Smooth muscle cell of the umbilical artery (primary cell): ENCODE measurements at places on chromosomes 2 and 18. TPM values are rescaled to one million over a fixed set of nuclear protein-coding genes. Genes with fewer than 3 reads are reported as not detected.

The CCDC74B gene
- 4.8 and 9.5 TPM in 2 replicates for total RNA-seq

The WNT10A gene
- total RNA-seq: not detected in 2 replicates

The RNU2-63P gene
- 78.4 TPM in 1 of 2 replicates, not detected in the other for total RNA-seq

The PROKR1 gene
- not detected in 2 replicates for total RNA-seq

The GKN1 gene
- 0.14 TPM in 1 of 2 replicates, not detected in the other for total RNA-seq

The ESPNL gene
- 1.5 and 1.9 TPM in 2 replicates for total RNA-seq

The AOX1 gene
- total RNA-seq: 3.0 and 15.2 TPM in 2 replicates

The KLHL29 gene
- 4.2 and 11.5 TPM in 2 replicates for total RNA-seq

The KANSL1L gene
- 17.3 and 27.6 TPM in 2 replicates for total RNA-seq

The OSBPL1A gene
- 19.3 and 40.1 TPM in 2 replicates for total RNA-seq
